ENCODE measurements at places on chromosomes 1 and 21.

GRCh38 chr1:180946541-180947498, 34.1 kb downstream of the KIAA1614 start:
- no peak for DNase-seq

GRCh38 chr1:112618114-112618720, 724 bp downstream of the ST7L start:
- DNase-seq: no peak

DNA sequence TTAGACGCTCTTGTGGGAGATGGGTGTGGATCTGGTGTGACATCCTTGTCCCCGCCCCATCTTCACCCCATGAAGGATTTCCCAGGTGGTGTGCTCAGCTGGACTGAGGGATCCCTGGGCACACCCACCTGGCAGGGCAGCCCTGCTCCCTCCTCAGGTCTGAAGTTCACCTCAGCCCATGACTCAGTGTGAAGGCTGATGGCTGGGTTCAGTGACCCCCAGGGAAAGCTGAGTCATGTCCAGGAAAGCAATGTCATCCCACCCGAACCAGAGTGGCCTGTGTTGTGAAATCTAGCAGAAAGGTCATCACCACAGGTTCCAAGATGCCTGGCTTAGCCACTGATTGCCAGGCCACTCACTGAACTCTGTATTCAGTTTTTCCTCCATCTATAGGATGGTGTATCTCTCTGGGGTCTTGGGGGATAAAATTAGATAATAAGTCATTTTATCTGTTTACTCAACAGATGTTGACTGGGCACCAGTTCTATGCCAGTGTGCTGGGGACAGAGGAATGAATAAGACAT, 97.7 kb upstream of the JUN start:
- DNase-seq: no peak

GRCh38 chr1:25036117-25036546, 106.1 kb upstream of the RUNX3 start:
- DNase-seq: no peak

- no peak for DNase-seq
Measured at GRCh38 chr21:45338311-45339017, 50.8 kb upstream of the POFUT2 start.

- no peak for DNase-seq
Measured at GRCh38 chr1:53516181-53516580, 57.0 kb downstream of the DMRTB1 start.

DNA sequence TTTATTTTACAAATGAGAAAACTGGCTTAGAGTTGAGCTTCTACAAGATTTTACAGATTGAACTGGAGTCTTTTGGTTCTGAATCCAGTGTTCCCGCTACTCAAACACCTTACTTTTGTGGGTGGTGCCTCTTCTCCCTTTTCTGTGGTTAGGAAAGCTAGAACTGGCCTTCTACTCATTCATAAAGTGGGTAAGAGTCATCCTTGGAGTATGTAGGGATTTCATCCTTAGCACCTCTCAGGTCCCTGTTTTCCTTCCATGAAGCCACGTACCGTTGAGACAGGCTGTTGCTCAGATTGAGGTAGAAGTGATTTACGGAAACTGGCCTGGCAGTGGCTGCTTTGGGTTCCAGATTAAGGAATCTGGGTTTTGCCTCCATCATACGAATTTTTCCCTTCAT, 35.8 kb downstream of the WNT4 start:
- no peak for DNase-seq

DNA sequence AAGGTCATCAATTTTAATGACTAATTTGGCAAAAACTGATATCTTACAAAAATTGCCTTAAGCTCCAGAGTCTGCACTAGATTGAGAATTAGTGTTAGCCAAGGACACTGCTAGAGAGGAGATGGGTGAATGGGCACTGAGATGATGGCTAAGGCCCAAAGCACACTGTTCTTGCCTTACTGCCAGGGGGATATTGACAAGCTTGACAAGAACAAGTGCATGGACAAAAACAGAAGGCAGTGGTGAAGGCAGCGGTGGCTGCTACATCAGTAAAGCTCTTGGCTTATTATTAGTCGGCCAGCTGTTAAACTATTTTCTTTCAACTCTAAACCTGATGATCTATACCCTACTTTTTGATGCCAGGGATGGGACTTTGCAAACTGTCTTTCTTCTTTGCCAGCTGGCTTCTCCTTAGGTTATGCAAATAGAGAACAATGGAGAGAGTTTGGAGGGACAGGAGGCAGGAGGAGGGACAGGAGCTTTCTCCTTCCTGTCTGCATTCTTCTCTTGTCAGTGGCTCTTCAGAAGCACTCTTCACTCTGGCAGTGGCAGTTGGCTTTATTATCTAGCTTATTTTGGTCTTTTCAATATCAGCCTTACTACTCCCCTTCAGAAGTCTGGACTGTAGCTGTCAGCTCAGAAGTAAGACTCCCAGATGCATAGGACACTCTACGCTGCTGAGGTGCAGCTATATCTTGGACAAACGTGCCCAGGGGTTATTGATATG, 853.5 kb upstream of the TMPRSS15 start:
- no peak for DNase-seq

GRCh38 chr1:33569331-33569730, 96.9 kb downstream of the ZSCAN20 start:
- DNase-seq: no peak

DNA sequence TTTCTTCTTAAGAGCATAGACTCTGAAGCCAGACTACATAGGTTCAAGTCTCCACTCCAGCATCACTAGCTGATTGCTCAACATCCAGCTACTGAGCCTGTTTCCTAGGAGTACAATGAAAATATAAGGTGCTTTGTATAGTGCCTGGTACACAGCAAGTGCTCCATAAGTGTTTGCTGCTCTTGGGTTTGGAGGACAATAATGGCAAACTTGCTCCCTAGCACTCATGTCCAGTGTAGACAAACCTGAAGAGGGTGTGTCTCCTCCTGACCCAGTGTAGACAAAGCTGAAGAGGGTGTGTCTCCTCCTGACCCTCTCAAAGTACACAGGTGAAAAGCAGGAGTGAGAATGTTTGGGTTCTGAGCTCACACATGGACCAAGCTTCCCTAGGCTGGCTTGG, 10.5 kb upstream of the ECE1 start:
- DNase-seq: no peak

GRCh38 chr21:33968080-33968994, 52.7 kb upstream of the ATP5PO start:
- no peak for DNase-seq

GRCh38 chr1:41652384-41653265, 168.1 kb upstream of the EDN2 start:
- no peak for DNase-seq
